Mononuclear cell (primary cell): ENCODE measurements at places on chromosomes 7 and 10. TPM values are rescaled to one million over a fixed set of nuclear protein-coding genes. Genes with fewer than 3 reads are reported as not detected.

Gene DEPP1
- 0.21 TPM for total RNA-seq

Gene LRRC18
- total RNA-seq: not detected

Gene MSS51
- 0.73 TPM for total RNA-seq

Gene ZCWPW1
- total RNA-seq: 3.3 TPM

Gene HACD1
- total RNA-seq: 0.84 TPM

Gene PILRA
- 56.7 TPM for total RNA-seq

Gene ADAMTS14
- not detected for total RNA-seq

Gene WASL
- 12.1 TPM for total RNA-seq

Gene TRPV5
- total RNA-seq: not detected

Gene ERVW-1
- total RNA-seq: not detected

Gene HABP2
- not detected for total RNA-seq

Gene SPDYE2B
- 0.21 TPM for total RNA-seq

Gene FKBP6
- not detected for total RNA-seq

Gene SPDYE5
- total RNA-seq: not detected

Gene ACSM6
- not detected for total RNA-seq

Gene GBX1
- total RNA-seq: not detected

Gene HOXA4
- total RNA-seq: not detected

Gene LBX1
- total RNA-seq: not detected

Gene SLC26A4
- not detected for total RNA-seq

Gene PPP1R17
- not detected for total RNA-seq

Gene ZNF273
- total RNA-seq: 16.2 TPM

Gene OR13A1
- 0.10 TPM for total RNA-seq

Gene SHH
- 0.10 TPM for total RNA-seq

Gene SLC13A1
- not detected for total RNA-seq

Gene VKORC1L1
- 1.8 TPM for total RNA-seq

Gene CXCL12
- total RNA-seq: under 0.01 TPM

Gene C10orf90
- not detected for total RNA-seq

Gene AKR1D1
- not detected for total RNA-seq

Gene RBM20
- 1.0 TPM for total RNA-seq

Gene IPMK
- total RNA-seq: 3.5 TPM

Gene CDNF
- total RNA-seq: 1.0 TPM

Gene GNGT1
- total RNA-seq: not detected

Gene ASL
- total RNA-seq: 9.8 TPM

Gene AOC1
- 0.10 TPM for total RNA-seq

Gene PRDX3
- 28.8 TPM for total RNA-seq

Gene LMTK2
- total RNA-seq: 26.4 TPM

Gene DDC
- total RNA-seq: not detected

Gene IFIT1B
- 0.10 TPM for total RNA-seq

Gene VGF
- total RNA-seq: not detected

Gene WDR11
- total RNA-seq: 59.5 TPM

Gene STX1A
- total RNA-seq: 18.6 TPM

Gene PPRC1
- 12.1 TPM for total RNA-seq

Gene SEMA4G
- total RNA-seq: 0.10 TPM

Gene EFCAB10
- total RNA-seq: 0.94 TPM

Gene CFAP46
- total RNA-seq: under 0.01 TPM

Gene FANK1
- total RNA-seq: 0.21 TPM

Gene ELOVL3
- not detected for total RNA-seq

Gene CTTNBP2
- 0.10 TPM for total RNA-seq
